ENCODE measurements at places on chromosomes 11 and 22. TPM values are rescaled to one million over a fixed set of nuclear protein-coding genes. Genes with fewer than 3 reads are reported as not detected.

The CACNA1I gene
- total RNA-seq = not detected

The ARRB1 gene
- 76.3 TPM for total RNA-seq

The RPLP2 gene
- 358 TPM for total RNA-seq

The ABTB2 gene
- total RNA-seq = 3.7 TPM

The UPK3A gene
- not detected for total RNA-seq

The MS4A14 gene
- total RNA-seq = not detected

The MS4A4A gene
- total RNA-seq = not detected

The PRSS23 gene
- total RNA-seq = 309 TPM

The SHANK2 gene
- not detected for total RNA-seq

The PKP3 gene
- 0.09 TPM for total RNA-seq

The DEFB131B gene
- total RNA-seq = not detected

The CHRNA10 gene
- 0.66 TPM for total RNA-seq

The PGA3 gene
- total RNA-seq = not detected

The CTSW gene
- total RNA-seq = not detected

The OR51B4 gene
- not detected for total RNA-seq

The OR52A5 gene
- not detected for total RNA-seq

The CBX7 gene
- total RNA-seq = 2.4 TPM

The INS gene
- not detected for total RNA-seq

The KLHL35 gene
- 4.9 TPM for total RNA-seq

The MTFP1 gene
- 32.6 TPM for total RNA-seq

The FOLR3 gene
- total RNA-seq = not detected

The CABP4 gene
- total RNA-seq = 0.45 TPM

The IL10RA gene
- total RNA-seq = not detected

The PARVA gene
- total RNA-seq = 21.5 TPM

The PIK3IP1 gene
- total RNA-seq = 13.5 TPM

The COX8A gene
- 309 TPM for total RNA-seq

The NAALAD2 gene
- under 0.01 TPM for total RNA-seq

Measured in endothelial cell of coronary artery (primary cell).